ENCODE measurements at places on chromosomes 1 and 21. TPM values are rescaled to one million over a fixed set of nuclear protein-coding genes. Genes with fewer than 3 reads are reported as not detected.
A peak's percentile ranks its signal among the peaks of the same experiment; 100 is the strongest.

DNA sequence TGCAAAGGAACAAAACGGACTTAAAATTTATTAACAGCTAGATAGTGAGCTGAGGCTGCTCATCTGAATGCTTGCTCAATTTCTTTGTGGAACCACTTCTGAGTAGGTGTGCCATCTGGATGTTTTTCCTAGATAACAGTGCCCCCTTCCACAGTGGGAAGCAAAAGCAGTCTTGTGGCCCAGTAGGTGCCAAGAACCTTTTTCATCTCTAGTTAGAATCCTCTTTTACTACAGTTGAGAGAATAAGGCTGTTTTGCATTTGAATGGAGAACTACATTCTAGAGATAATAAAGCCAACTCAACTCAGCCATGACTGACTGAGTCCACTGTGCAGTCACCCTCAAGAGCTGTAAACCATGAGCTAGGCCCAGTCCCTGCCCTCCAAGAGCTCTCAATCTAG, 13.3 kb downstream of the F3 start:
- no peak for DNase-seq

- DNase-seq, result no peak
These were observed 2.1 kb upstream of the CD53 start for GRCh38 chr1:110870721-110871388.

GRCh38 chr1:101290922-101291561, 54.2 kb downstream of the S1PR1 start:
- DNase-seq, result no peak

- peak; percentile 39 for DNase-seq
These were observed 87.7 kb upstream of the POU3F1 start for GRCh38 chr1:38134294-38134755.

Gene HAPLN2
- not detected for total RNA-seq

Gene GPATCH3
- 8.1 TPM for total RNA-seq

Gene NTNG1
- total RNA-seq, result 18.6 TPM

Data from occipital lobe (tissue), 3 donors.